Stimulated activated CD8-positive, alpha-beta memory T cell treated with anti-CD3 and anti-CD28 coated beads, Interleukin-15, amount 100 ng/mL, for 48 hours (primary cell): ENCODE measurements at places on chromosomes 1 and 21.
A peak's percentile ranks its signal among the peaks of the same experiment; 100 is the strongest.

DNA sequence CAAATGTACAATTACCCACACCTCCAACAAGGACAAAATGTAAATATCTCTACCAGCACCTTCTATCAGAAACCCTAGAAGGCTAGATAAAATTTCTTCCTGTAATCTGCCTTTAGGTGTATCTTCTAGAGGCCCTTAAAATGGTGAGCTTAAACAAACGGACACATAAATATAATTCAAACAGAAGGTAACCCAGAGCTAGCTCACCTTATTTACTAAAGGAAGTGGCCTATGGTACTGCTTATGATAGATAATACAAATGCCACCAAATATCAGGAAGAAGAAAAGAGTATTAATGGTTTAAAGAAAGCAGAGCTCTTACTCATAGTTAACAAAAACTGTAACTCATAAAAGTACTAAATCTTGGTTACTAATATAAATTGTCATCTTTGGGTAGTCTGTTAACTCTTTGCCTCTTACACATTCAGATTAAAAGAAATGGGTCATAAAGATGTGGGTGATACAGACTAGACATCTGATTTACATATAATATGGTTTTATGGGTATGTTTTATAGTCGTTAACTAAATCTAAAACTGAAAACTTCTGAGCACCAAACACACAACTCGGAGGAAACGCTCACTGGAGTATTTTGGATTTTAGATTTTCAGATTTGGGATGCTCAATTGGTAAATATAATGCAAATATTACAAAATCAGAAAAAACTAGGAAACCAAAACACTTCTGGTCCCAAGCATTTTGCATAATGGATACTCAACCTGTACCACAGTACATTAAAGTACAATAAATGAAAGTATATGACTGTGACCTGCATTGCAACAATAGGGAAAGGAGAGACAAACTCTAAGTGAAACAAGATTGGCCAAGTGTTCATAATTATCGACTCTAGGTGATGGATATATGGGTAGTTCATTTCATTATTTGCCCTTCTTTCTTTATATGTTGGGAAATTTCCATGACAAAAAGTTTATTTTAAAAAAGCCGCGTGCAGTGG is 23.2 kb downstream of the TRIT1 start:
- no peak for DNase-seq

- no peak for DNase-seq
These were observed 569.0 kb downstream of the LTN1 start for GRCh38 chr21:28423521-28424190.

- peak; percentile 11 for DNase-seq
These were observed 884 bp downstream of the PHACTR4 start for GRCh38 chr1:28370239-28371009.

GRCh38 chr1:151825751-151826660 is 5.6 kb downstream of the RORC start:
- no peak for DNase-seq
